K562 (cell line): ENCODE measurements at places on chromosomes 2 and 18.

DNA sequence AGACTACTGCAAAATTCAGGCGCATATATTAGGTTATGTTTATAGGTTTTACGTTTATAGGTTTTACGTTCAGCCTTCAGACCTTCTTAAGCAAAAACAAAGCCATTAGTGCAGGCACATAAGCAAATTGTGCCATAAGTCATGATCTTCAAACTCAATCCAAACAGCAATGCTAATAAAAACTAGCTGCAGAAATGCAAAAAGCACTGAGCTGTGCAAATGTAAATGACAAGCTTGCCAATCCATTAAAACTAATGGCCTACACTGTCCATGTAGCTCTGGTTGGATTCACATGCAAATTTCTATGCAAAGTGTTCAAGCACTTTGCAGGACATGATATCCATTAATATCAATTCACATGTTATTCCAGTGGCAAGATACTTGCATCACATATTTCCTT, 50.9 kb downstream of the LRPPRC start:
- no peak for DNase-seq

GRCh38 chr2:238835726-238836301, 12.1 kb upstream of the TWIST2 start:
- DNase-seq = no peak

- DNase-seq = no peak
Measured at GRCh38 chr2:54613794-54614257, 109.6 kb upstream of the EML6 start.

- DNase-seq = no peak
Measured at GRCh38 chr2:231129216-231129615, 4.4 kb upstream of the HTR2B start.

GRCh38 chr2:15527074-15527739, 33.9 kb downstream of the NBAS start:
- no peak for DNase-seq
